ENCODE measurements at places on chromosomes 11 and 22.

- peak; percentile 72 for DNase-seq
These were observed 1.6 kb downstream of the MAML2 start for GRCh38 chr11:96341211-96342013.

GRCh38 chr11:106425819-106426218 lies 348.4 kb downstream of the AASDHPPT start:
- DNase-seq = no peak

DNA sequence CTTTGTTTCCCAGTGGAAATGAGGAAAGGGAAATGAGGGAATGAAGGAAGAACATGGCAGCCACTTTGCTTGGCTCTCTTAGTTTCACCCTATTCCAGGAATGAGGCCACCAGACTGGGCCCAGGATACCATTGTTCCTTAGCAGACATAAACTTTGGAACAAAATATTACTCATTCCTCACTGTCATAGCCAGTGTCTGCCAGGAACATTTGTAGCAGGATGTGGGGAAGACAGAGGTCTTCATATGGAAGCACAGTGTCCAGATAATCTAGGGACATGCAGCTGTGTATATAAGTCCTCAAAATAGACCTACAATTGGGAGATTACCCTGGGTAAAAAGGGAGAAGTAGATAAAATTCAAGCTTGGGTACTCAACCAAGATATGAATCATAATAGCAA lies 15.2 kb upstream of the FUT4 start:
- DNase-seq = no peak

- DNase-seq = no peak
These were observed 8.2 kb downstream of the SESN3 start for GRCh38 chr11:95222817-95223216.

GRCh38 chr22:47198801-47199251 lies 436.4 kb downstream of the TBC1D22A start:
- peak; percentile 28 for DNase-seq

- DNase-seq = no peak
These were observed 4.6 kb upstream of the CCDC188 start for GRCh38 chr22:20155330-20156041.

- no peak for DNase-seq
These were observed 36.1 kb downstream of the MB start for GRCh38 chr22:35581023-35581413.

- no peak for DNase-seq
These were observed 47.1 kb downstream of the MYH9 start for GRCh38 chr22:36340621-36341020.

- peak; percentile 38 for DNase-seq
These were observed 566.1 kb downstream of the BRD1 start for GRCh38 chr22:49261616-49262015.

DNA sequence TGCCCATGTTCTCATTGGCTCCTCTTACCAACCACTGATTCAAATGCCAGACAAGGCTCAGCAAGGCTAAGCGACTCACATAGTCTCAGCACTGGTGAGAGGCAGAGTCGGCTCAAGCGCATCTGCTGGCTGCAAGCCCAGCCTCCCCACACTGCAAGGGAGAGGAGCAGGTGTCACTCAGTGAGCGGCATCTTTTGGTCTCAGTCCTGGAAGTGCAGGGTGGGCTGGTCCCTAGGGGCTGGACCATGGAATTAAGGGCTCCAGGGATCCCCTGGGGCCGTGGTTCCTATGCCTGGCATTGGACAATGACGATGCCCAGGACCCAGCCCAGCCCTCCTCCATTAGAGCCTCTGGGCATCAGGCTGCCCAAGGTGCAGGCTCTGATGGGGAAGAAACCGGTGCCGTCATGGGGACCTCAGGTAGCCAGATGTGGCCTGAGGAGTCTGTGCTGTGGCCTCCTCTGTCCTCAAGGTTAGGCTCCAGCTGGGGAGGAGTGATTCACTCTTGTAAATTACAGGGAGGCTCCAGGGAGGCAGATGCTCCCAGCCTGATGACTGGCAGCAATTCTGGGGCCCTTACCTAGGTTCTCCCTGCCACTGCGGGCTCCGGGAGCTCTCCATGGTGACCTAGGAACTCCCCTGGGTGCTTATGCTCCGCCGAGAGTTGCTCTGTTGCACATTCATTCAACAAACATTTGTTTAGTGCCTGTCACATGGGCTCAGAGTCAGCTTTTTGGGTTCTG lies 28.0 kb downstream of the FADS2 start:
- no peak for DNase-seq

DNA sequence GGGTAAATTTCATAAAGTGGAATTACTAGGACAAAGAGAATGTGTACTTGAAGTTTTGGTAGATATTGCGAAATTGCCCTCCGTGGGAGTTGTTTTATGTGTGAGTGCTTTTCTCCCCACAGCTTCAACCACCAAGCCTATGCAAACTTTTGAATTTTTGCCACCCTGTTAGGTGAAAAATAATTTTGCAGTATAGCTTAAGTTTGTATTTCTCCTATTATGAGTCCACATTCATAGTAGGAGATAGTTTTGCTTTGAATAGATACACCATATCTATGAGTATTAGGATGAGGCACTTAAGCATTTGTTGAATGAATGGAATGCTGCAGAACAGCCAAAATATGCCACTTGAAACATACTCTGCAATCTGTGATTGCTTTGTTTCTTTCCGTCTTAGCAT lies 43.6 kb downstream of the UVRAG start:
- DNase-seq = no peak

- no peak for DNase-seq
These were observed 29.8 kb upstream of the P2RY2 start for GRCh38 chr11:73188301-73188700.

DNA sequence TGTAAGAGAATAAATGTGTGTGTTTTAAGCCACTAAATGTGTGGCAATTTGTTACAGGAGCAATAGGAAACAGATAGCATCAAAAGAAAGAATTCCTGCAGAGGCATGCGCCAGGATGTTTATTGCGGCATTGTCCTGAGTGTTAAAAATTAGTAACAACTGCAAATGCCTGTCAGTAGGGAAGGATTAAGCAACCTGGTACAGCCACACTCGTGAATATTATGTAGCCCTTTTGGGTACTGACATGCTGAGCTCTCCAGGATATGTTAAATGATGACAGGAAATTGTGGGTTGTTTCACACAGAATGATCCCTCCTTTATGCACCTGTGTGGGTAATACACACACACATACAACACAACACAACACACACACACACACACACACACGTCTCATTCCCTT lies 69.7 kb upstream of the MYOD1 start:
- no peak for DNase-seq

- peak; percentile 96 for DNase-seq
These were observed 19.2 kb downstream of the NPTXR start for GRCh38 chr22:38824585-38824984.

GRCh38 chr11:87215236-87215635 lies 177.5 kb downstream of the TMEM135 start:
- no peak for DNase-seq

- no peak for DNase-seq
These were observed 5.9 kb upstream of the REXO2 start for GRCh38 chr11:114433376-114433775.

GRCh38 chr11:75272391-75272790 lies 31.8 kb downstream of the TPBGL start:
- DNase-seq = peak; percentile 35

DNA sequence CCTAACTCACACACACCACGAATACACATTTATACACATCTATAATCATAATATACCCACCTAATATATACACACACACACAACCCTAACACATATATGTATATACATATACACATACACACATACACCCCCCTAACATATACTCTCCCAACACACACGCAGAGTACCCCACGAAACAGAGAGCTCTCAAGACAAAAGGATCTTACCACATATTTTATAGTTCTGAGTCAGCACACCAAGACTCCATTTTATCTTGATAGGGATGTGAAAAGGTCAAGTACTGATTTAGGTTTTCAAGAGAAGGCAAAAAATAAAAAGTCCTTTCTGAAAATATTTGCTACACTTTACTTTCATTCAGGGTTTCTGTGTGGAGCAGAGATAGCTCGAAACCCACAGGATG lies 1207.2 kb downstream of the LRRC4C start:
- no peak for DNase-seq

- no peak for DNase-seq
These were observed 4.5 kb upstream of the PHRF1 start for GRCh38 chr11:571802-572185.

GRCh38 chr22:24500277-24500820 lies 5.2 kb downstream of the UPB1 start:
- DNase-seq = no peak

- DNase-seq = no peak
These were observed 284.7 kb upstream of the ANO5 start for GRCh38 chr11:21908211-21908610.

DNA sequence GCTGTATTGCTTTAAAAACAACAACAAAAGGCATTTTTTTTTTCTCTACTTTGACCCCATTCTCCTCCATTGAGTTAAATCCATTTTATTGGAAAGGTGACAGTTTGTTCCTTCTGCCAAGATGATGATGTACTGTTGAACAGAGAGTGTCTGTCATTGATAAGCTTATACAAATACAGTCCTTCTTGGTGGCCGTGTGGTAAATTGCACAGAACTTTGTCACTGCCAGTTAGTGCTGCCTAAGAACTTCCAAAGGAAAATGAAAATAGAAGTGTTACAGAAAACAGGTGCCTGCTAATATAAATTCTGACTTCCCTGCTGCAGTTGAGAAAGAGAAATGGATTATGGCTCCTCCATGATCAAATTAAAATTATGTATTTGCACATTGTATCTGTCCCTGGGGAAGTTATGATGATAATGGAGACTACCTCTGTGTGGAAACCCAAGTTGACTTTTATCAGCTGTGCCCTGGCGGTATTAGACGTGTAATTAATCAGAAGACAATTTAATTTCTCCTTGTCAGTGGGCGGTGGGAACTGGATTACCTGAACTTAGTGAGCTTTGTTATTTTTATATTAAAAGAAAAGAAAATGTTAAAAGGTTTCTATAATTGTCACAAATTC lies 546.7 kb downstream of the CNTN5 start:
- no peak for DNase-seq

- no peak for DNase-seq
These were observed 109.5 kb downstream of the CCDC81 start for GRCh38 chr11:86483940-86484794.

- DNase-seq = no peak
These were observed 1.7 kb downstream of the YAP1 start for GRCh38 chr11:102111787-102112508.

- no peak for DNase-seq
These were observed 119.2 kb downstream of the RASSF10 start for GRCh38 chr11:13128354-13128753.

GRCh38 chr11:37282367-37282766 lies 684.3 kb upstream of the RAG2 start:
- no peak for DNase-seq

- peak; percentile 37 for DNase-seq
These were observed 57.1 kb downstream of the ARHGAP8 start for GRCh38 chr22:44809456-44809855.

DNA sequence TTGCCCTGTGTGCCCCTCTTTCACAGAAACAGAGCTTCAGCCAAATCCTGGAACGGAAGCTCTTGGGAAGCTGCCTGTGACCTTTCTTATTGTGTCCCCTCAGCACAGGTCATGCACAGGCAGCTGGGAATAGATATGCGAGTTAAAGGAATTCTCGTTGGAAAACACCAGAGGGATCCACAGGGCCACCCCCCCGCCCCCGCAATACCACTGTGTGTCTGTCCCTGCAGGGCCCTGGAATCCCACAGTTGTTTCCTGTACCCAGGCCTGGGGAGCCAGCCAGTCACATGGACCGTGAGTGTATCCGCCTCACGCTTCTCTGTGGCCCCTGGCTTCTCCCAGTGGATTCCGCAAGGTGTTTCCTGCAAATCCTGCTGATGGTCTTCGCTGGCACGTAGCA lies 29.0 kb downstream of the TIMP3 start:
- DNase-seq = peak; percentile 54

DNA sequence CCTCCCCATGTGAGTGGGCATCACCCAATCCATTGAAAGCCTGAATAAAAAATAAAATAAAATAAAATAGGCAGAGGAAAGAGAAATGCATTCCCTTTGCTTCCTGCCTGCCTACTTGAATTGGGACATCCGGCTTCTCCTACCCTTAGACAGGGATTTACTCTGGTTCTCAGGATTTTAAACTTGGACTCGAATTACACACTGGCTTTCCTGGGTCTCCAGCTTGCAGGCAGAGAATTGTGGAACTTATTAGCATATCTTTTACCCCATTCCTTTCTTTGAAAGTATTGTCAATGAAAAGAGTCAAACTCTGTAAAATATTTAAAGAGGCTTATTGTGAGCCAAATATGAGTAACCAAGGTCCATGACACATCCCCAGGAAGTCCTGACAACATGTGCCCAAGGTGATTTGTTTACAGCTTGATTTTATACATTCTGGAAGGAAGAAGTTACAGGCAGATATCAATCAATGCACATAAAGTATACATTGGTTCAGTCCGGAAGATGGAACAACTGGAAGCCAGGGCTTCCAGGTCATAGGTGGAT lies 78.4 kb upstream of the CCDC90B start:
- DNase-seq = no peak

DNA sequence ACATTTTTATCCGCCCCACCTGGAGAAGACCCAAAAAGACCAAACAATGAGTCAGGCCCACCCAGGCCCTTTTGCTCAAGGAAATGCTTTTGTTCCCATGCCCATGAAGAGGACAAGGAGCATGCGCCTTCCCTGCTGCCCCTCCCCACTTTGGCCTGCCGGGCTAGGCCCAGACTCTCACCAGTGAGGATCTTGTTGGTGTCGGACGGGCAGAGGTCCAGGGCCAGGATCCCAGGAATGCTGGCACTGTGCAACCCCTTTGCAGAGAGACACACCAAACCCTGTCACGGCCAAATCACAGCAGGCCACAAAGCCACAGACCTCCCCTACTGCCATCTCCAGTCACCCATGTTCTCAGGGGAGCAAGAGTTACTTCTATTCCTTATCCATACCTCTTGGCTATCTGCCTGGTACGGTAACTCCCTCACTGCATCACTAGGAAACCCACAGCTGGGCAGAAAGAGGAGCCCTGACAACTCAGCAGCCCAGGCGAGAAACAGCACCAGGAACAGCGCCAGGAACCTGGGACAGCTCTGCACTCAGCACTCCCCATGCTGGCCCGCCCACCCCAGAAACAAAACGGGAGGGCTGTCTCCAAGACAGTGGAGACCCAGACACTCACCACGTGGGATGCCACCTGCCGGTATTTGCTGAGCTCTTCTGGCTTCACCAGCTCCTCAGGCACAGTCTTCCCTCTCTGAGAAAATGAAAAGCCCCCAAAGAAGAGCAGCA lies 5.5 kb downstream of the PRPF19 start:
- peak; percentile 35 for DNase-seq

DNA sequence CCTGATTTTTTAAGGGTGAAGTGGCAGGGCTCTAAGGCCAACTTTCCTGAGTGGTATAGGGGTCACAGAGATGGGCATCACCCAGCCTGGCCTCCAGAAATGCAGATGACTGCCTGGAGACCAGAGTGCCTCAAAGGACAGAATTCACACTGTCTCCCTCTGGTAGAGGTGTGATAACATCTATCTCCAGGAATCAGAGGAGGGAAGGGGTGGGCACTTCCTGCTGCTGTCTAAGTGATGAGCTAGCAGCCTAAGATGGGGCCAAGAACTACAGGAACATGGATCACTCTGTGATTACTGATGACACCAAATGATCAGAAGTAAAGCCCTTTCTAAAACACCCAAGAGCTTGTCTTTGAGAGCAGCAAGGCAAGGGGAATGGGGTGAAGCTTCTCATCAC lies 61.9 kb downstream of the C11orf58 start:
- no peak for DNase-seq

Measured in endodermal cell (in vitro differentiated cells).